ENCODE measurements at places on chromosomes 4 and X.
A peak's percentile ranks its signal among the peaks of the same experiment; 100 is the strongest.

DNA sequence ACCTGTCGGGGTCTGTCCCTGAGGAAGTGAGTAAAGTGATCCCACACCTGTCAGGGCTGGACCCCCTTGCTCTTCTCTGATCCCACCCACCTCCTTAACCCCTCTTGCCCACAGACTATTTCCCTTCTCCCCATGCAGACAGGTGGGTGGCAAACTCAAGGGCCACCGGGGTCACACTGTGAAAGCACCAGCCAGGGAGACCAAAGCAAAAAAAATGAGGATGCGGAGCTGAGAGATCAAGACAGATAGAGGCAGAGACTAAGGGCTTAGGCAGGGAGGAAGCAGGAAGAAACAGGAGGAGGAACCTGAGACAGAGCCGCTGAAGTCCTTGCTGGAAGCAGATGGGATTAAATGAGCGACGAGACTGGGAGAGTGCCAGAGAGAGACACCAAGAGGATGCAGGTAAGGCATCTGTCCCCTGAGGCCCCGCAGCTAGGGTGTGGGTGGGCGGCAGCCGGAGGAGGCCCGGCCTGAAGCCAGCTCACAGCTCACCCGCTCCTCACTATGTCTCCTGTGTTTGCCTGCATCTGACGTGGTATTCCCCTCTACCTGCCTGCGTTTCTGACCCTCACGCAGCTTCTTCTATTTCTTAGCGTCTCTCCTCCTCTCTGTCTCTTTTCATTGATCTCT lies 7.2 kb downstream of the TIMM17B start:
- DNase-seq, result no peak

DNA sequence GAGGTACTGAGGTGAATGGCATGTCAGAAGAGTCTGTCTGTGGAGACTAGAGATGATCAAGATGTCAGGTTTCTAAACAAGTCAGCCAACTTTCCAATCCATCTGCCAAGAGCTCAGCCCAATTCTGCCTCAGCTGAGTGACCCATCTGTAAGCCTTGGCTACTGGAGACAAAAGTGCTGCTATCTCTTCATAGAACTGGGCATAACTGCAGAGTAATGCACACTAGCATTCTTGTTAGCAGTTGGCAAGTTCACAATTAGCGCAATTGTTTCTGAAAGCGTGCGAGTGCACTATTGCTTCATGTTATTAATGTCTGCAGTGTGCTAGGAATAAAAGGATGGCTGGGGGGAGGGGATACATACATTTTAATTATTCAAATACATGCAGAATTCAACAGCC lies 32.9 kb upstream of the SH3D19 start:
- DNase-seq, result peak; percentile 33

GRCh38 chr4:102042871-102043802 lies 252.6 kb downstream of the BANK1 start:
- no peak for DNase-seq

GRCh38 chr4:108730579-108730978 lies 32.3 kb downstream of the ETNPPL start:
- DNase-seq, result no peak

DNA sequence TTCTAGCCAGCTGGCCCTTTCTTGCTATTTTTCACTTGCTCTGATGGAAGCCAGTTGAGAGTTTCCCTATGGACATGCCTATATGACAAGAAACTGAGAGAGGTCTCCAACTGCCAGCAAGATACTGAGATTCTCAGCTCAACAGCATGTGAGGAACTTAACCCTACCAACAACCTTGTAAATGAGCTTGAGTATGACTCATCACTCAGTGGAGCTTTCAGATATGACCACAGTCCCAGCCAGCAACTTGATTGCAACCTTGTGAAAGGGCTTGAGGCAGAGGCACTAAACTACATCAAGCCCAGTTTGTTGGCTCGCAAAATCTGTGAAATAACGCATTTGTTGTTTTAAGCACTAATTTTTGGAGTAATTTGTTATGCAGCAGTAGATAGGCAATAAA lies 175.8 kb downstream of the COMMD8 start:
- DNase-seq, result no peak

Measured in substantia nigra (tissue), 51 donors.